ENCODE measurements at places on chromosomes 4 and X. TPM values are rescaled to one million over a fixed set of nuclear protein-coding genes. Genes with fewer than 3 reads are reported as not detected.

The RNF212 gene
- 0.54 TPM for total RNA-seq

The PDS5A gene
- total RNA-seq = 54.3 TPM

The PSAPL1 gene
- not detected for total RNA-seq

The GCNA gene
- total RNA-seq = 0.98 TPM

The SPP1 gene
- total RNA-seq = not detected

The TMPRSS11A gene
- not detected for total RNA-seq

The MAGEA11 gene
- total RNA-seq = not detected

The CENPVL2 gene
- not detected for total RNA-seq

The TKTL2 gene
- not detected for total RNA-seq

All from dermis lymphatic vessel endothelial cell (primary cell).